ENCODE measurements at places on chromosomes 12 and 14.

DNA sequence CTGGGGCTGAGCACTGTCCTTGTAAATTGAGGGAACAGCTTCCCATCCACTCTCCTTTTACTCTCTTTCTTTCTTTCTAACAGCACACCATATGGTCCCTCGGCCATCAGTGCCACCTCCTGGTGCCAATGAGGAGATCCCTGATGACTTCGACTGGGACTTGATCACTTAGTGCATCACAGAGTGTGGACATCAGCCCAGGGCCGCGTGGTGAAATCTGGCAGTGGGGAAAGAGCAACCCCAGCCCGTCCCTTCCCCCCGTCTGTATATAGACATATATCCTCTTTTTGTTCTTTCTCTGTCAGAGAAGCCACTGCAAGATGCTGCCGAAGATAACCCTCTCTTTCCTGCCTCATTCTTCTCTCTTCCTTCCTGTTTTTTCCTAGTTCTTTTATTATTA lies 13.5 kb downstream of the C3AR1 start:
- no peak for DNase-seq

- no peak for DNase-seq
These were observed 31.3 kb upstream of the ATF1 start for GRCh38 chr12:50732591-50732990.

DNA sequence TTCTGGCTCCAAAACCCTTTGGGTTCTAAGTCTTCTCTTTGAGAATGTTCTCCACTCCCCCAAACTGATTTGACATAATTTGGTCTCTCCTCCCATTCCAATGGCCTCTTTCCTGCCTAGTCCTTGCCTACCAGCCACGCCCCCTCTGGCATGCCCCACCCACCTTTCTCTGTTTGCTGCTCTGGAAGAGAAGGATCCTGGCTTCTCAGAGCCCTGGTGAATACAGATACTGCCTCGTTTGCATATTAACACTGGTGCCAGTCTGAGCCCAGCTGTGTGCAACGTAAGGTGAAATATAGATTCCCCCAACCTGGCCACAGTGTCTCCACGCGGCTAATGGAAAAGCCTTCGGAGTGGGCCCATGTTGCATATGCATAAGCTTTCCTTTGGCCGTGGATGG lies 79.7 kb downstream of the PAPOLA start:
- DNase-seq = no peak

DNA sequence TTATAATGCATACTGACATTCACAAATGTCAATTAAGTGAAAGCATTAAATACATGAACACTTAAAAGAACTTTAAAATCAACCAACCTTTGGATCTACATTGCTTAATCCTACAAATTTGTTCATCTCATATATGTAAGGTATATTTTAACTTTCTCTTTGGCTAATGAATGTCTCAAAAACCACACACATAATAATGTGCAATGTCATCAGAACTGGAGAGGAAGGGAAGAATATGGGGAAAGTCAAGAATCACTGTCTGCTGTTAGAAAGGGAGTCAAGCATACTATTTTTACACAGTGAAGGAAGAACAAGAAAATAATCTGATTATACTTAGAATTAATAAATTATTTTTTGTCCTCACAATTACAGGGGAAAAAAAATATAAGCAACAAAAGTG lies 4.9 kb downstream of the GMFB start:
- DNase-seq = no peak

DNA sequence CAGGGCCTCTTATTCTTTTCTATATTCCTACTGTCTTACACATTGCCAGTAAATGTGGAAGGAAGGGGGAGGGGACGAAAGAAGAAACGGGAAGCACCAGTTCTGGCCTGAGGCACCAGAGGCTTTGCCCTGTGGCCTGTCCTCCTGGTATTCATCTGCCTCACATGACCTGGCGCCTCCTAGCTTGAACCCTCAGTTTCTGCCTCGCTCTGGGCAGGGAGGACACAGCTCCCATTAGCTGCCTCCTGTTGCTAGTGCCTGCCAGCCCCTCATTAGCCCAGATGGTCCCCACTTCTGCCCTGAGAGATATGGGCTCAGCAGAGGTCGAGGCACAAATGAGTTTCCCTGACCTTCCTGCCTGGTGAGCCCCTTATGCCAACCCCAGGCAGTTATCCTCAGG lies 3.0 kb upstream of the PLEKHG6 start:
- DNase-seq = no peak

- DNase-seq = no peak
These were observed 34.8 kb downstream of the ATL1 start for GRCh38 chr14:50594577-50595316.

DNA sequence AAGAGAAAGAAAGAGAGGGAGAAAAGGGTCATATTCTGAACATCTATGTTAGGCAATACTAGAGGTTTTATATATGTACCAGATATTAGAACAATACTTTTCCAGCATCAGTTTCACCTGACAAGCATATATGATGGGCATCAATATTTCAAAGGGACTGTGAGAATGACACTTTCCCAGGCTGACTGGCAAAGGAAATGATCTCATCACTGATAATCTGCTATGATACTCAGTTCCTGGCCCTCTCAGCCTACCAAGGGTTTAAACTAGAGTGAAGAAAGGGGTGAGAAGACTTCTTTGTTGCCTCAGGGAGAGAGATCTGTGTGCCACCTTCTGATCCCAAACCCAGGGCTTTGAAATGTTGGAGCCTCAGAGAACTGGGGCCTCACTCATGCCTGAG lies 183.5 kb downstream of the TTC8 start:
- no peak for DNase-seq

DNA sequence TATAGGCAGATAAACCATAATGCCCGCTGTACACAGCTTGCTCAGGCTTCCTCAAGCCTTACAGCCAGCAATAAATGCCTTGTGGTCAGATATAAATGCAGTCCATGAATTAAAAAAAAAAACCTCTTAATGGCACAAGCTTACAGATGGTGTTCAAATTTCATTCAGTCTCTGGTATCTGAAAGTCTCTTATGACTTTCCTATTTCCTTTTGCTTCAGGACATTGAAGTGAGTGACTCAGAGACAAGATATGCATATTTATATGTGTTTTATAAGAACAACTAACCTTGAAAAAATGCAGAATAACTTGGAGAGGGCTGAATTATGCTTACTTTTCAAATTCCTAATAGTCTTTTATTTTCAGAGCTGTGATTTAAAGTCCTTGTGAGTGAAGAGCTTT lies 426.9 kb upstream of the MIS18BP1 start:
- no peak for DNase-seq

DNA sequence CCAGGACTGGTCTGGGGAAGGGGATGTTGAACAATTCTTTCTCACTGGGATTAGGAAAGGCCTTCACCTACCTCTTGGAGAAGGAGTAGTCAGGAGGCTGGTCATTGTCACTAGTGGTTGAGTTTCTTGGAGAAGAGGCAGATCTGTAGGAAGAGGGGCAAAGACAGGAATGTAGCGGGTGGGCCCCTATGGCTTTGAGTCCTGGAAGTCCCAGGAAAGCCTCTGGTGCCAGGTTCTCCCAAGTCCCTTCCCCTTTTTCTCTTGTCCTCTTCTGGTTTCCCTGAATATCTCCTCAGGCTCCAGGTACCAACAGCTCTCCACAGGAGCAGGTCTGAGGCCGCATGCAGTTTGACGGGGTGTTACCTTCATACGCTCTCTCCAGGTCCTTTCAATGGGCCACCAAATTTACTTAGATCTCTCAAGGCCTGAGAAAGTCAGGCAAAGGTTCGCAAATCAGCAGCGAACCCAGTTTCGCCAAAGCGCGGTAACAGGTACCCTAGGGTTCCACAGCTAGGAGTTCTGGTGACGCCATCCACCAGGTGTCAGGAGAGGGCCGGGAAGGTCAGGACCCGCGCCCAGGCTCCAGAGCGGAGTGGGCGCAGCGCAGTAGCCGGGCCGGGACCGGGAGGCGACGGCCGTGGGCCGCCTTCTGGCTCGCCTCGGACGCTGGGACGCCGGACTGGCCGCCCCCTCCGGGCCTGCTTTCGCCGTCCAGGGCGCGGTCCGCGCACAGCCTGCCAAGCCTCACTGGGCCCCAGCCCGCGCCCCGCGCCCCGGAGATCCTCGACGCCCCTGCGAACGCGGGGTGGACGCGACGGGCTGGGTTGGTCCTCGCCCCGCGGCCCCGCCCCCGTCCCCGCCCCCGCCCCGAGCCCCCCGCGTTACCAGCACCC lies 795 bp downstream of the SMAGP start:
- DNase-seq = no peak

DNA sequence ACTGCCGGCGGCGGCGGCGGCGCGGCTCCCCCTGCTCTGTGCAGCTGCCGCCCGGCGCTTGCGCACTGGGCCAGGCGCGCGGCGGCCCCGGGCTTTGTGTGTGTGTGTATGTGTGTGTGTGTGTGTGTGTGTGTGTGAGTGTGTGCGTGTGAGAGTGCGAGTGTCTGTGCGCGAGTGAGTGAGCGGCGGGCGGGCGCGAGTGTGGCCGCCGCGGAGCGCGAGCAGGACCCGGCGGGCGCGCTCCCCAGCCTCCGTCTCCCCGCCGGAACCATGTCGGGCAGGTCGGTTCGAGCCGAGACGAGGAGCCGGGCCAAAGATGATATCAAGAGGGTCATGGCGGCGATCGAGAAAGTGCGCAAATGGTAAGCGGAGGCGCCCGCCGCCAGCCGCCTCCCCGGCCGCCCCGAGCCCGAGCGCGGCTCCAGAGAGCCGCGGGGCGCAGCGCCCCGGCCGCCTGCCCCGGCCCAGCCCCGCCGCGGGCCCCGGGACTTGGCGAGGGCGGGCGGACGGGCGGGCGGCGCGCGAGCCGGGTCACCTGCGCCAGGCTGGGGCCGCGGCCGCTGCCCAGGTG lies at the start of gene BCL7A:
TSS of gene BCL7A (plus strand) at position 63 of the 571 bp plus-strand sequence. CDS start at position 271, 208 bp downstream.
- peak; percentile 60 for DNase-seq

DNA sequence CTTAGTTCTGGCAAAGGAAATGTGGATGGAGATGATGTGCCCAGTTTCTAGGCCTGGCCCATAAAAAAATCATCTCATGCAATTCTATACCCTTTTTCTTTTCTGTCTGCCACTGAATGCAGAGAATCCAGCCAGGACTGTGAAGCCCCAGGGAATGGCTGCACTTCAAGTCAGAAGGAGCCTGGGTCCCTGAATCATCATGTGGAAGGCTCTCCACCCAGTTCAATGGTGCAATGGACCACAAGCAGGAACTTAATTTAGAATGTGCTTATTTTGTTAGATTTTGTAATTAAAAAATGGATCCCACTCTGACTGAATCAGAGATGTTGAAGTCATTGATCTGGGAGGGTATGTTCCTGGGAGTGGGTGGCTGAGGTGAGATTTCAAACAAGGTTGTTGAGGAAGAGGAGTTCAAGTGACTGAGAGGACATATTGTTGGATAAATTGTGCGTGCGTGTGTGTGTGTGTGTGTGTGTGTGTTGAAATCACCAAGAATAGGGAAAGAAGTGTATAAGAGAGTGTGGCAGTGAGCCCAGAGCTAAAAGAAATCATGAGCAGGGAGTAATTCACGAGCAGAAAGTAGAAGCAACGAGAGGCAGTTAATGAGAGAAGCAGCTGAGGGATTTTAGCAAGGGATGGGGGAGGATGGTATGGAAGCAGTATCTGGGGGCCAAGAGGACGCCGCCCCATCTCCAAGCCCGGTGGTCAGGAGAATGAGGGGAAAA lies 125.4 kb downstream of the TMX1 start:
- DNase-seq = no peak

DNA sequence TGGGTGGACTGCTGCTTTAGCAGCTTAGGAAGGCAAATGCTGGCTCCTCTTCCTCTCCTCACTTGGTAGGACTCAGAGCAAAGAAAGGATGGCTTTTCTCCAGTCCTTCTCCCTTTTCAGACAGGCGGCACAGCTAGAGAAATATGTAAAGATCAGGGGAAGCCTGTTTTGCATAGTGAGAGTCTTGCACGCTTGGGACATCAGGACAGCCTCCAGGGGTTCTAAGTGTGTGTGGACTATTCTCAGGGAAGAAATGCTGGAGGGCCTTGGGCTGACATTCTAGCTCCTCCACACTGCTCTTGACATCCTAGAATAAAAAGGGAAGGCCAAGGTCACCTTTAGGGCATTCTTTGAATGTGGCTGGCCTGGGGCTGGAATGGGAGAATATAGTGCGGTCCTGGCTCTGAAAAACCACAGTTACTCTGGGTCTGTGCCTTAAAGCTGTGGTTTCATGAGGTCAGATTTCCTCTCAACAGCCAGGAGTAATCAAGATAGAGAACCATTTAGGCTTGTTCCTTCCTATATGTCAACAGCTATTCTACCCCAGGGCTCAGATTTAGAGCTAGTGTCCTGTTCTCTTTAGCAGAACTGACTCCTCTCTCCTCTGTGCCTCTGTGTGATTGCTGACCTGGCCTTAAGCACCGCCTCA lies 24.3 kb downstream of the CMA1 start:
- no peak for DNase-seq

GRCh38 chr14:102655137-102655536 lies 62.7 kb downstream of the RCOR1 start:
- DNase-seq = no peak

DNA sequence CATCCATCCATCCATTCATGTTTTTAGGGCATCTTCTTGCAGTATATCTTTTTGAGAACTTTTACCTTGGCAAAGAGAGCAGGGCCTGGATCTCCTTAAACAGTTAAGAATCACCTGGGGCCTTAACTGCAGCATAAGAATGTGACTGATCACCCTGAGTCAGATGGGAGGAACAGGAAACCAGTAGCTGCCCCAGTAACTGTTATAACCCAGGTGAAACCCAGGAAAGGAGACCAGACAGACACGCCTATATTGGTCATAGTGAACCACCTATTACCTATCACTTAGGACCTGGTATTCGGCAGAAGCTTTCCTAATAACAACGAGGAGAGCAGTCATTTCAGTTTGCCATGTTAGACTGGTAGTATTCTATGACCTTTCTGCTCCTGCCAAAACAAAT lies 43.4 kb upstream of the NR2C1 start:
- DNase-seq = no peak

DNA sequence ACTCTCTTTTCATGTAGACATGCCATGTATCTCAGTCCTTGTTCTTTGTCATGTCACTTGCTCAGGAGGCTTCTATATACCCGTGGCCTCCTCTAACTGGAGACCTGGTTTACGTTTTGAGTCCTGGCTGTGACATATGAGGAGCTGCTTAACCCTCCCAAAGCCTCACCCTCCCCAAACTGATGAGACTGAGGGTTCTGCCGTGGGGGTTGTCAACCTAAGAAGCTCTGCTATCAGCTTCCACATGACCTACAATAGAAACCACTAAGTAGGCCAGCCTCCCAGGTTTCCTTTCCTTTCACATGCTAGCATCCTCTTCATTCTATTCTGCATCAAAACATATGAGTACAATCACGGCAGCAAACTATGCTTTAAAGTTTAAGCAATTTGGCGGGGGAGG lies 76.8 kb upstream of the WSCD2 start:
- no peak for DNase-seq

- no peak for DNase-seq
These were observed 139.2 kb downstream of the SLC2A13 start for GRCh38 chr12:39966721-39967120.
